Stimulated activated CD4-positive, alpha-beta T cell treated with anti-CD3 and anti-CD28 coated beads, Interleukin-1b, Interleukin-23, amount 100 ng/mL, for 1 hour (primary cell): ENCODE measurements at places on chromosomes 1 and 21.

- no peak for DNase-seq
Measured at GRCh38 chr1:33709783-33710718, 153.8 kb upstream of the HMGB4 start.

DNA sequence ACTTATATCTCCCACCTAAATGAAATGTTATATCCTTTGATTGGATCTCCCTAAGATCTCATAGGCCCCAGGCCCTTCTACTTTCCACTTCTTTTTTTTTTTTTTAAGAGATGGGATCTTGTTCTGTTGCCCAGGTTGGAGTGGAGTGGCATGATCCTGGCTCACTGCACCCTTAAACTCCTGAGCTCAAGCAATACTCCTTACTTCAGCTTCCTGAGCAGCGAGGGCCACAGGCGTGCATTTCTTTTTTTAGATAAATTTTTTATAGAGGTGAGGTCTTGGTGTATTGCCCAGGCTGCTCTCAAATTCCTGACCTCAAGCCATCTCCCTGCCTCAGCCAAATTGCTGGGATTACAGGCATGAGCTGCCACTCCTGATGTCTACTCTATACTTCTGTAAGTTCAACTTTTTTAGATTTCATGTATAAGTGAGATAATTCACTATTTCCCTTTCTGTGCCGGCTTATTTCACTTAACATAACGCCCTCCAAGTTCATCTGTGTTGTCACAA lies 987.5 kb upstream of the NCAM2 start:
- no peak for DNase-seq

DNA sequence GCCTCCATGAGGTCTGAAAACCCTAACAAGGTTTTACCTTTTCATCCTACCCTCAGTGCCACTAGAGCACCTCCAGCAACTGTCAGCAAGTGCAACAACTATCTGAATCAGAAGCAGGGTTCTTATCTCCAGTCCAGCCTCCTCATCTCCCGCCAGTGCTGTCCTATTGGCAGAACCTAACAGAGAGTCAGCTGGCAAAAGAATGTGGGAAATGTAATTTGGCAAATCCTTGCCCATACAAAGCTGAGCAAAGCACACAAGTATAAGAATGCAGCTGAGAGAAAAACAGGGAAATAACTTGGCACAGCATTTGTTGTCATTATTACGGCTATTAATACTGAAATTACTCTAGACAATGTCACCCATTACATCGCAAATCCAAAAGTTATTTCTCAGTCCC lies 124.2 kb downstream of the ATP6V1G3 start:
- no peak for DNase-seq

- no peak for DNase-seq
Measured at GRCh38 chr1:150008699-150009098, 1.8 kb downstream of the OTUD7B start.

DNA sequence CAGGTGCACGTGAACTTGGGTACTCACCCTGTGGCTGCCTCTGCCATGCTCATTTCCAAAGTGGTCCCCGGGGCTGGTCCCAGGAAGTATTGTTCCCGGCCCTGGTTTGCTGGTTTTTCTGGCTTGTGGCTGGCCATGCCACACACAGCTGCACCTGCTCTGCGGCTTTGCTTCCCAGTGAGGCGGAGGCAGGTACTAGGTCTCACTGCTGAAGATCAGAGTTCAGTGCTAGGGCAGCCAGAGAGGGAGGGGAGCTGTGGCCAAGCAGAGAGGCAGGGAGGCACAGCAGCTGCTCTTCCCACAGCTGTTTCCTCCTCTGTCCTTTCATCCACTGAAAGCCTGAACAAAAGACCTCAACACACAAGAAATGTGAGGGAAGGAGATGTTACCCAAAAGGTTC lies 30.5 kb downstream of the ENO1 start:
- DNase-seq: no peak
